ENCODE measurements at places on chromosomes 3 and 15.

DNA sequence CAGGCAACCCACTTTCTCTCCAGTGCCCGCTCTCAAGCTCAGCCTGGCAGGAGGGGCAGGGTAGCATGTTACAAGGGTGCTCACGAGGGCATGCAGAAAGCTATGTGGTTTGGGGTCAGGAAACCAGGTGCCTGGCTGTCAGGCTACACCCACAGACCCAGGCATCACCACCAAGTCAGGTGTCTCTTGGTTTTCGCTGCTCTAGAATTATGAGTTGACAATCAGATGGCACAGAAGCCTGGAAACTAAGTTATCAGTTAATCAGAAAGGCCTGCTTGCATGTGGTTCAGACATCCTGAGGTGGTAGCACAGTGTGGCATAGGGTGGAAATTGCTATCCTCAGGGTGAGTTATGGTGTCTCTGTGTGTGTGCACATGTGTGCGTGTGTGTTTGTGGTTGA is 16.2 kb upstream of the CCR9 start:
- no peak for DNase-seq

GRCh38 chr3:190699776-190700175 is 162.7 kb downstream of the GMNC start:
- no peak for DNase-seq

DNA sequence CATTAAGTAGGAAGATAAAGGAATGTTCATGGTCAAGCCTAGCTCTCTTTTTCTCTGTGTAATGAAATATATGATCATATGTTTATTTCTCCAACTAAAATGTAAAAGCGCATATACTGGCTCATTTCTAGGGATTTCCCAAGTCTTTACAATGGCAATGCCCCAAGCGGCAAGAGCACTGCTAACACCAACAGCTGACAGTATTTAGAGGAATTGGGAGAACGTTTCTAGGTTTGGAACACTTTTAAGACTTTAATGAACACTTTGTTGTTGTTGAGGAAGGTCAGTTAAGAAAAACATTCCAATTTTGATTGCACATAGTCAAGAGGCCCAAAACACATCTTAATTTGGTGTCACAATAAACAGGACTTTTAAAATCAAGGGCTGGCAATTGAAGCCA is 132.7 kb downstream of the ATP8B4 start:
- DNase-seq = no peak

DNA sequence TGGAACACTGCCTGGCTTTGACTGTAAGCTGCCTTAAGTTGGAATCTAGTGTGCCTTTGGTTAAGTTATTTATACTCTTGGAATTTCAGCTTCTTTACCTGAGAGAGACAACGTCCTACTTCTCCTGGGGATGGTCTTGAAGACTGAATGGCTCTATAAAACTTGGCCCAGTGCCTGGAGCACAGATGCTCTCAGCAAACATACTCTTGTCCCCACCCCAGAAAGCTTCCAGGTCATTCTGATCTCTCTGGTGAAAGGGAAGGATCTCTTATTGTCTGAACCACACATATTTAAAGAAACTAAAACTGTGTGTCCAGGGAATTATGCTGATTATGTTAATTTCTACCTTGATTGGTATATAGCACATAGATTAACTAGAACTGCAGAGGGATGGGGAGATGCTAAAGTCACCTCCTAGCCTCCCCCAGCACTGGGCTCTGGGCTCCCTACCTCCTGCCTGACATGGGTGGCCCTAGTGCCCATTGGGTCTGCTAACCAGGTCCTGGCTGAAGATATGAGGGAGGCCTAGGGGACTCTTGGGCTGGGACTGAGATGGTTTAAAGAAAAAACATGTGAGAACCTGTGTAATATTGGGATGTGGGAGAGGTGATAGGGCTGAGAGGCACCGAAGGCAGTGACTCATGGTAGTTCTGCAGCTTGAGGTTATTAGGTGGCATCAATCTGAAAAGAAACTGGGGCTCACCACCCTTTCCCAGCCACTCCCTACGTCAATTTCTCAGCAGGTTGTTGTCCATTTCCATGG is 171.0 kb downstream of the RPLP1 start:
- DNase-seq = peak; percentile 69

DNA sequence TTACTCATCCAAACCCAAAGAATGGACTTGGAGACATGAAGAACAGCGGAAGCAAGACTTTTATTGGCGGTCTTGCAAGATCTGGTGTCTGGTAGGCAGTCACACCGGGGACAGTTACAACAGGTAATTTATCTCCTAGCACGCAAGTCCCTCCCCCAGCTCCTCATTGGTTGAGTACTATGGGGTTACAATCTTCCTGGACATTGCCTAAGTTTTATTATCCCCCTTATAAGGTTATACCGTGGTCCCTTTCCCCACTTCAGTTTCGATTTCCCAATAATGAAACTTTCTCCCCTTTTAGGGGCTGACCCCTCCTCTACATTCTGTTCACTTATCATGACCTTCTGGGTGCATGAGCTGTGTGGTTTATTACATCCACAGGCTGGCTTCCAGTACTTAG is 18.7 kb downstream of the ARL8B start:
- DNase-seq = no peak

GRCh38 chr3:64546856-64547255 is 140.9 kb downstream of the ADAMTS9 start:
- no peak for DNase-seq

DNA sequence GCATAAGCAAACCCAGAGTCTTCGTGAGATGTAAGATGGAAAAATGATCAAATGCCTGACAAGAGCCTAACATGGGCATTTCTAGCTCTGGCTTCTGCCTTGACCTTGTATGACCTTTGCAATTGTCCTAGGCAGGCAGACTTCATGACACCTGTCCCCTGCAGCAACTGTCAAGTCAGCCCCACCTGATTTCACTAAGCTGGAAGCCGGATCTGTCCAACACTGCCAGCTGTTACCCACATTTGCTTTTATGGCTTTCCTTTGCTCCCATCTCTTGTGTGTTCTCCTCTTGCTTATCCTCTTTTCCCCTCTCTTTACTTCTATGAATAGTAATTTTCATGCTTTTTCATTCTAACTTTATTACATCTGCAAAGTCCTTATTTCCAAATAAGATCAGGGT is 48.5 kb upstream of the TNIK start:
- peak; percentile 77 for DNase-seq

DNA sequence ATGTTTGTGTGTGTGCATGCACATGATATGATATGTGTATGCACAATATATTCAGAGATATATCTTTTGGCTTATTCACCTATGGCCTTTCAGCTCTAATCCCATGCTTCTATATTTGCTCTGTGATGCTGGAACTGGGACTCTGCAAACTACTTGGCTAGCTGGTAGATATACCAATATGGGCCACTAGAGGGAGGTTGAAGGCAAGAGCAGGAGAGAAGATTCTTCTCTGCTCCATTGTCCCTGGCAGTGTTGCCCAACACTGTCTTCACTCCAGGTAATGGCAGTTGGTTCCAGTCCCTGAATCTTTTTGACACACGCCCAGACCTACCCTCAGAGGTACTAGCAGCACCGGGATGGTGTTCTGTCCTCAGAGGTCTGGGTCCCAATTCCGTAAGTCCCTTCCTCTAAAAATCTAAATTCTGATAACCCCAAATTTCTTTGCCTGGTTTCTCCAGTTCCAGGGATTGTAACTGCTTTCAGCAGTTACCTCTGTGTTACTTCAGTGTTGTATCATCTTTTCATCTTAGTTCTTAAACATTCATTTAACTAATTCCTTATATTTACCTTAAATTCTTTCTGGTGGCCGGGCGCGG is 44.7 kb downstream of the GTPBP8 start:
- peak; percentile 65 for DNase-seq

GRCh38 chr15:70033529-70034140 is 64.1 kb downstream of the TLE3 start:
- DNase-seq = peak; percentile 83

- DNase-seq = no peak
Measured at GRCh38 chr15:84828086-84828908, 11.1 kb downstream of the ALPK3 start.

DNA sequence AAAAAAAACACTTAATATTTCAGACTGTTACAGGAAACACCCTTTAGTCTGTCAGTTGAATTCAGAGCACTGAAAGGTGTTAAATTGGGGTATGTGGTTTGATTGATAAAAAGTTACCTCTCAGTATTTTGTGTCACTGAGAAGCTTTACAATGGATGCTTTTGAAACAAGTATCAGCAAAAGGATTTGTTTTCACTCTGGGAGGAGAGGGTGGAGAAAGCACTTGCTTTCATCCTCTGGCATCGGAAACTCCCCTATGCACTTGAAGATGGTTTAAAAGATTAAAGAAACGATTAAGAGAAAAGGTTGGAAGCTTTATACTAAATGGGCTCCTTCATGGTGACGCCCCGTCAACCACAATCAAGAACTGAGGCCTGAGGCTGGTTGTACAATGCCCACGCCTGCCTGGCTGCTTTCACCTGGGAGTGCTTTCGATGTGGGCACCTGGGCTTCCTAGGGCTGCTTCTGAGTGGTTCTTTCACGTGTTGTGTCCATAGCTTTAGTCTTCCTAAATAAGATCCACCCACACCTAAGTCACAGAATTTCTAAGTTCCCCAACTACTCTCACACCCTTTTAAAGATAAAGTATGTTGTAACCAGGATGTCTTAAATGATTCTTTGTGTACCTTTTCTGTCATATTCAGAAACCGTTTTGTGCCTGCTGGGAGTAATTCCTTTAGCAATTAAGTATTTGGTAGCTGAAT is 17.9 kb downstream of the TMEM43 start:
- no peak for DNase-seq

DNA sequence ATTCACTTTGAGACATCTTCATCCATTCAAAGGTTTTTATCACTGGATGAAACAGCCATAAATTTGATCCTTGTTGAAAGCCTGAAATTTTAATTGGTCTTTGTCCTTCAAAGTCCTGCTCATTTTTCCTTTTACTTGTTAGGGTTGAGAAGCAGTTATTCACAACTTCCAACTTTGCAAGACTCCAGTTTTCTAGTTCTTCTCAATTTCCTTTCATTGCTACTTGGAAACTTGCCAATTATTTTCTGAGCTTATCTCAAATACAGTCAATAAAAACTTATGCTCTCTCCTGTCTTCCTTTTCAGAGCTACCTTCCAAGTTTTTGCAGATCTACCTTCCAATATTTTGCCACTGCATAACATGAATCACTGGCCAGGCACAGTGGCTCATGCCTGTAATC is 23.7 kb upstream of the CD276 start:
- DNase-seq = no peak

DNA sequence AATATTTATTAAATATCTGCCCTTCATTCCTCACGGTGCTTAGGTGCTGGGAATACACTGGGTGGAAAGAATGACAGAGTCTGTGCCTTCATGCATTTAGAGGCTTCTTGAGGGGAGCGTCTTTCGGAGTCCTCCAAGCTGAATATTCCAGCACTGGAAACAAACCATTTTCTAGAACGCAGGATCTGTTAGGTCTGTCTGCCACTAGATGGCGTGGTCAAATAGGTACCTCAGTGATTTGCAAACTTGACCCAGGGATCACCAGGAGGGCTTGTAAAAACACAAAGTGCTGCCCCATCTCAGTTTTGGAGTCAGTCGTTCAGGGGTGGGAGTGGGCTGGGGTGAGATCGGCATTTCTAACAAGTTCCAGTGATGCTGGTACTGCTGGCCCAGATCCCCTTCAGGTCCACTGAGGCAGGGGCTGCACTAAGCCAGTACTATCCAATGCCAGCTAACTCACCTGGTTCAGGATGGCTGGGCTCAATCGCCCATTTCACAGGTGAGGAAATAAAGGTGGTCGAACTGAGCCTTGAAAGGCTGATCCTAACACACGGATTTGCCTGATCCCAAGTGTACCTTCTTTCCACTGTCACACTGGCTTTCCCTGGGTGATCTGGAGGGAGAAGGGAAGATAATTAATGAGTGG is 14.8 kb downstream of the ARNT2 start:
- peak; percentile 57 for DNase-seq

DNA sequence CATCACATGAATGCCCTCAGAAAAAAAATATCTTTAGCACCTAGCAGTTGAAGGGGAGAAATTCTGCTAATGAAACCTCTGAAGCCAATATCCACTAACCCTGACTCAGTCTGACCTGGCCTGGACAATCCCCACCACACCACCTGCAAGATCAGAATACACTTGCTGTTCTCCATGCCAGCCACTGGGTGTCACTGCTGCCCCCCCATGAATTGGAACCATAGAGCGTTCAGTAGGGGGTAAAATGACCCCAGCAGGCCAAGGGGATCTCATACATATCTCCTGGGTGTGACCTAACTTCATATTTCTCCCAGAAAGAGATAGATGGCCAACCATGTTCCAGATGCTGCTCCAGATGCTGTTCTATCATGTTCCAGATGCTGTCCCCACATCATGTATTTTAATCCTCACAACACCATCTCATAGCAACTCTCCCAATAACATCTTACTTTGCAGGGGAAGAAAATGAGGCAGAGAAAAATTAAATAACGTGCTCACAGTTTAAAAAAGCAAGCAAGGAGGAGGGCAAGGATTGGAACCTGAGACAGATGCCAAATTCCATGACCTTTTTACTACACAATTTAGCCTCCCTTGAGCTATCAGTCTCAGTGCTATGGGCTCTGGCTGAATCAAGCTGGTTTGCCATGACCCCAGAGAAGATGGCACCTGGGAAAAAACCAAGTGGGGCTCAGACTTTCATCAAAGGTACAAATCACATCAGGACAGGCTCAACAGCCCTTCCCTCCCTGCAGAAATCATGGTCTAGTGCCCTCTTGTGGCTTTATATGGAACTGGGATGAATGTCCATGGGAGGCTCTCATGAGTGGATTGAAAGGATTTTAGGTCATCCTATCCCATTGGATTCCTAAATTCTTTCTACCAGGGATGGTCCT is 12.4 kb downstream of the NTRK3 start:
- DNase-seq = no peak

DNA sequence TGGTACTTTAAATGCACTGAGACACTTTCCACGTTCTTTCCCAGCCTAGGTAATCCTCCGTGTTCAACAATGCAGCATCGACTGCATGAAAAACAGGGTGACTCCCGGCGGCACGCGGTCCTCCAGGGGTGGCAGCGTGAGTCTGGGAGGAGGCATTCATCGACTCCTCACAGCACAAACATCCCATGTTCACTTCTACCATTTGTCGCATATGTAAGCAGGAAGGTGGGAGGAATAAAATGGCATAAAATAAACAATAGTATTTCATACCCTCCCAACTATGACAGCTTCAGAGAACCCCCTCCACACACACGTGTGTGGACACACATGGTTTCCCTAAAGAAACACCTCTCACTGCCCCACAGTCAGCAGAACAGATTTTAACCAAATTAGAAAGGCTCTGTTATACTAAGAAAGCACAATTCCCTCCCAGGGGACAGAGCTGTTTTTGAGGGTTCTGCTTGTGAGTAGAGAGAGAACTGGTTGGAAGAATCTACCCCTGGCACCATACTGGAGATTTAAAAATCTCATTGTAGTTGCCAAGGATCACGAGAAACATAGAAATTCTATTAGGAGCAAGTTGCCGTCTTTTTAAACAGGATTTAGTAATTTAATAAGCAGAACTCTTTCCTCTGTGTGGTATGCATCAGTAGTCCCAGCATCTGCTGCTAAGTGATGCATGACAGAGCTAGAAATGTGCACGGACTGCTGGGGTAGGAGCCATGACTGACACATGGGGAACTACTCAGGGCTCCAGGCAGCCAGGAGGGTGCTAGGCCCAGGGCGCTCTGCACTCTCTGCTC is 6.0 kb downstream of the FAM43A start:
- DNase-seq = peak; percentile 87

- DNase-seq = no peak
Measured at GRCh38 chr15:27742751-27743477, 356.2 kb downstream of the OCA2 start.

- DNase-seq = no peak
Measured at GRCh38 chr3:188720636-188721035, 451.1 kb upstream of the TPRG1 start.

Measured in NCI-H2171 treated with DMSO at 0.1 percent for 48 hours (cell line).